ENCODE measurements at places on chromosomes 1 and 21. TPM values are rescaled to one million over a fixed set of nuclear protein-coding genes. Genes with fewer than 3 reads are reported as not detected.

Gene GSTM3
- total RNA-seq: 41.1 TPM

Gene C1QC
- not detected for total RNA-seq

Gene PLEKHM2
- 46.5 TPM for total RNA-seq

DNA sequence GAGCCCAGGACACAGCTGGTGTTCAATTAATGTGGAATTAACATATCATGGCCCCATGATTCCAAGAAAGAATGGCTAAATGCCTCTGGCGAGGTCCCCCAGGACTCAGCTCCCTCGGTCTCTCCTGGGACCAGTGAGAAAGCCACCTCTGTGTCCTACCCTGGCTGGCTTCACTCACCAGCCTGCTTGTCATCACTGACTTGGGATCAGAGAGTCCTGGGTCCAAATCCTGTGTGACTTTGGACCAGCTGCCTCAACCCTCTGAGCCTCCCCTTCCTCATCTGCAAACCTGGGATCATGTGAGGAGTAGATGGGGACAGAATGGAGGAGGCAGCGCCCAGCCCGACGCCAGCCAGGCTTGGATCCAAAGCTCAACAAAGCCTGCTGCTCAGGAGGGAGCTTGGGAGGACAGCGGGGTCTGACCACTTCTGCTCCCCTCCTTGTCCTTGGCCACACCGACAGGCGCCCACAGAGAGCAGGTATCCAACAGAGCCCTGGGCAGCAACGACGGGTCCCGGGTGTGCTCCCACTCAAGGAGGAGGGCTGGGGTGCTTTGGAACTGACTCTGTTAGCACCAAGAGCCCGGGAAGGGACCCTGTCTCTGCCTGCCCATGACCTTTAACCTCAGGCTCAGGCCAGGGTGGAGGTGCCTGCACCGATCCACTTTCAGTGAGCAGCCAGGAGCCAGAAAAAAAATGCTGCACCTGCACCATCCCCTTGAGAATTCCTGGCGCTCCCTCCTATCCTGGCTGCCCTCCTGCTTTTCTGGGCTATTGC, 3.2 kb downstream of the SH2D5 start:
- peak; percentile 54 for DNase-seq

DNA sequence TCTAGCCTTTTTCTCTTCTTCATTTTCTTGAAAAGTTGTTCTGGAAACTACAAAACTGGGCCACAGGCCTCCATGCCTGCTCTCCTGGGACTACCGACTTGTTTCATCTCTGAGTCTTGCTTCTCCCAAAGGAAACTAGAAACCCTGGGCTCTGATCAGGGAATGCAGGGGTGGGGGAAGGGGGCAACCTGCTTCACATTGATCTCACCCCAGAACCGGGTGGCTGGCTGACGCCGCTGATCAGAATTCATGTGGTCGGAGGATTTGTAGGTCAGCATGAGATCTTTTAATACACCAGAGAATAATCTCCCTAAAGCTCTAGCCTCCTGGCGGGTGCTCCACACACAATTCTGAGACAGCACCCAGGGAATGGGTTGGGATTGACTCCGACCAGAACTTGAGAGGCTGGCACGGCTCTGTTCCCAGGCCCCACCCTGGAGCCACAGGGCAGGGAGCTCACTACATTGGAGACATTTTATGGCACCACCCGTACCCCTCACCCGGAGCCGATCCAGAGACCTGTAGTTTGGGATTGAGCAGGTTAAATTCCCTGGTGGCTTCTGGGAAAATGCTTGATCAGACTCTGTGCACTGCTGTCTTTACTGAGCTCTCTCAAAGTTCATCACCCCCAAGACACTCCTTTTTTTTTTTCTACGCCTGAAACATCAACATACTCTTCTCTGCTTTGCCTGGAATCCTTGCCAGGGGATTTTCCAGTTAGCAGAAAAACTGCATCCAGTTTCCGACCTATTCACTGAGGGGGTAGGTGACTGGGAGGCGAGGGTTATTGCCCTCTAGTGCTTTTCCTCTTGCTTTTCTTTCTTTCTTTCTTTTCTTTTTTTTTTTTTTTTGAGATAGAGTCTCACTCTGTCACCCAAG, 12.2 kb upstream of the ARHGEF10L start:
- DNase-seq: no peak

- DNase-seq: no peak
These were observed 93.7 kb downstream of the TNNI3K start for GRCh38 chr1:74328851-74329250.
